Hepatic stellate cell (primary cell): ENCODE measurements at places on chromosomes 5 and 9.

DNA sequence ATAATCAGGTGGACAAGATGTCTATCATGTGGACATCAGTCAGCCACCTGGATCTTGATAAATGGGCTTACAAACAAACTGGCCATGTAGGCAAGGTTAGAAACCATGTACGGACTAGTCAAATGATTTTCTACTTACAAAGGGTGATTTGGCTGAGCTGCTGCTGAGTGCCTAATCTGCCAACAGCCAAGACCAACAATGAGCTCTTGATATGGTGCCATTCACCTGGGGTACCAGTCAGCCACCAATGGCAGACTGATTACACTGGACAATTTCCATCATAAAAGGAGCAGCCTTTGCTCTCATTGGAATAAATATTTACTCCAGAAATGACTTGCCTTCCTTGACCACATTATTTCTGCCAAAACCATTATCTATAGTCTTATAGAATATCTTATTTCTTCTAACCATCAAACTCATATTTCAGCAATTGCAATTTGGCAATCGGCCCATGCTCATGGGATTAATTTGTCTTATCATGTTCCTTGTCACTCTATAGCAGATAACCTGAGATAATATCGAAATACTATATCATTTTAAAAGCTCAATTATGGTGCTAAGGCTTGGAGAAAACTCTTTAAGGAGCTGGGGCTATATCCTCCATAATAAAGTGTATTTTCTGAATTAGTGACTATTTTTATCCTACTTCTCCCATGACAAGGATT is 135.1 kb downstream of the SLC25A46 start:
- DNase-seq = no peak

DNA sequence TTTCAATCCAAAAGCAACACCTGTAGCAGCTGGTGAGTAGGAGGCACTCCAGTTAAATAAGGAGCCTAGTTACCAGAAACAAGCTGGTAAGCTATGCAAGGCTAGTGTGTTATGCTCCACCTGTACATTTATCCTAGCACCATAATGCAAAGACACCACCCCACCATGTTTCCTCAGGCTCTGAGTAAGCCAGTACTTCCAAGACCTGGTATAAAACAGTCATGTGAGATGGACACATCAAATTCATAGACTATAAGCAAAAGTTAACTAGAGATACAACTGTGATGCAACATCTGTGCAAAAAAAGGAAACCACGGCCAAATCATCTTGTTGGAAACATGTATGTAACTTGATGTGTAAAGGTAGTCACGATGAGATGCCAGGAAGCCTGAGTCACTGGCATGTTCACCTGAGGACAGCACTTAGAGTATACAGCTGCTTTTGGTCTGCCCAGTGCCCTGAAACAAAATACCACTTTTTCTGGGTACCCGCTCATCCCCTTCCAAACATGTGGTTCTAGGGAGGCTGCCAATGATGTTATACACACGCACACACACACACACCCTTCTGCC is 66.1 kb downstream of the CDK5RAP2 start:
- DNase-seq = no peak

- no peak for DNase-seq
Observed at GRCh38 chr5:112480501-112480900, 61.4 kb upstream of the EPB41L4A start.

- no peak for DNase-seq
Observed at GRCh38 chr5:68378204-68378820, 162.8 kb downstream of the PIK3R1 start.

DNA sequence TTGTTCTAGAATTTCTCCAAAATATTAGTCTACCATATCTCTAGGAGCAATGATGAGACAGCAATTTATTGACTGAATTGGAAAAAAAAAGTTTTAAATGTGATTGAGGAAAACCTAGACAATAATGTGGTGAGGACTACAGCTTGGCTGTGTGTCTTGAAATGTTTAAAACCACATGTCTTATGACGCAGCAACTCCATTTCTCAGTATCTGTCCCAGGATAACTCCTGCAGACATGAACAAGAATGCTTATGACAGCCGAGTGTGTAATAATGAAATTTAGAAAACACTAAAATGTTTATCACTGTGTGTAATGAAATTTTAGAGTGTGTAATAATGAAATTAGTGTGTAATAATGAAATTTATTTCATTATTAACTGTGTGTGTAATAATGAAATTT is 254.1 kb upstream of the DAPK1 start:
- DNase-seq = no peak

DNA sequence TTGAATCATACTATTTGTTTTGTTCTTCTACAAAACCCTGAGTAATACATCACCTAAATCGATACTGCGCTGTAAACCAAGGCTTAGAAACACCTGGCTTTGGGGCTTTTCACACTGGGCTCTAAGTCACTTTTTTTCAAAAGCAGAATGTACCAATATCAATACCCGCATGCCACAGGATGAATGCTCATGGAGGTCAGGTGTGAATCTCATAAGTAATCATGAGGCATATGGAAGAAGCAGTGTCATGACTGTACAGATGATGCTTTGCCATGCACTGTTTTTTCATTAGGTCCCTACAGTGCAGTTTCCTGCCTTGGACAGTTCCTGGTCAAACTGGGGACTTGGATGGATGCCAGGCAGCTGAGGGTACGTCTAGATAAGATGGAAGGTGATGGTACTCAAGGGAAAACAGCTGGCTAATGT is 49.0 kb upstream of the ATG10 start:
- no peak for DNase-seq

DNA sequence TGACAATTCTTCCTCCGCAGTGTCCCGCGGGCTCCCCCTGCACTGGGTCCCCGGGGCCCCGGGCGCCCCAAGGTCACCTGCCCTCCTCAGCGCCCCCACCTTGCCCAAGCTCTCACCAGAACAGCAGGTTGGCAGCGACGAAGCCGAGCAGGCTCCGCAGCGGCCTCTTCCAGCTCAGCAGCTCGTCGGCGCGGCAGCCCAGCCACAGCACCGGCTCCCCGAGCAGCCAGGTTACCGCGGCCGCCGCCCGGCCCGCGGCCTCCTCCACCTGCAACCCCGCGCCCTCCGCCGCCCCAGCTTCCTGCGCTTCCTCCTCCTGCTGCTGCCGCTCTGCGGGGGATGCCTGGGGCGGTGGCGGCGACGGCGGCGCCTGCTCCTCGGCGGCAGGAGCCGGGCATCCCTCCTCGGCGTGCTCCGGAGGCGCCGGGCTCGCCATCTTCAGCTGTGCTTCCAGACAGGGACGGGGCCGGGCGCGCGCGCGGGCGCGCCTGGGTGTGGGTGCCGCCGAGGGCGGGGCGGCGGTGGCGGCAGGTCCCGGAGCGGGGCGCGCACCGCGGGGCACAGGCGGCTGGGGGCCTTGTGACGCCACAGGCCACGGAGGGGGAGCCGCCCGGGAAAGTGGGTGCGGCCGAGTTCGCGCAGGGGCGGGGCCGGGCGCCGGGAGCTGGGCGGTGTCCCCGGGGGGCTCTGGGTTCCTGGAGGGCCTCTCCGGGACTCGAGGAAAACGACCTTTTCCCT is at the start of gene RETREG1:
Gene RETREG1 (minus strand): TSS at position 462 of the 738 bp plus-strand sequence. CDS start 26 bp downstream, at position 436.
- DNase-seq = peak; percentile 16

DNA sequence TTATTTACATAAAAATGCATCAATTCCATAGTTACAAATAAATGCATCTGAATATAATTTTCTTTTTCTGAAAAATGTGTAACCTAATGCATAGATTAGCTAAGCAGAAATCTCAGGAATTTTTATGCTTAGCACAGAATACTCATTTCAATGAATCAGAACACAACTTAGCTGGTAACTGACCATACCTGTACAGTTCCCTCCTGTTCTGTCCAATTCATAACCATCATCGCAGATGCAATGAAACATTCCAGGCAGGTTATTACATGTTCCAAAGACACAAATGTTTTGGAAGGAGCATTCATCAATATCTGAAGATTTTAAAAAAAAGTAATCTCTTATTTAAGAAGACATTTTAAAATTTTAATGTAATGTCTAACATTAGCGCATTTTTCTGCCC is 219.4 kb downstream of the FBN2 start:
- no peak for DNase-seq

DNA sequence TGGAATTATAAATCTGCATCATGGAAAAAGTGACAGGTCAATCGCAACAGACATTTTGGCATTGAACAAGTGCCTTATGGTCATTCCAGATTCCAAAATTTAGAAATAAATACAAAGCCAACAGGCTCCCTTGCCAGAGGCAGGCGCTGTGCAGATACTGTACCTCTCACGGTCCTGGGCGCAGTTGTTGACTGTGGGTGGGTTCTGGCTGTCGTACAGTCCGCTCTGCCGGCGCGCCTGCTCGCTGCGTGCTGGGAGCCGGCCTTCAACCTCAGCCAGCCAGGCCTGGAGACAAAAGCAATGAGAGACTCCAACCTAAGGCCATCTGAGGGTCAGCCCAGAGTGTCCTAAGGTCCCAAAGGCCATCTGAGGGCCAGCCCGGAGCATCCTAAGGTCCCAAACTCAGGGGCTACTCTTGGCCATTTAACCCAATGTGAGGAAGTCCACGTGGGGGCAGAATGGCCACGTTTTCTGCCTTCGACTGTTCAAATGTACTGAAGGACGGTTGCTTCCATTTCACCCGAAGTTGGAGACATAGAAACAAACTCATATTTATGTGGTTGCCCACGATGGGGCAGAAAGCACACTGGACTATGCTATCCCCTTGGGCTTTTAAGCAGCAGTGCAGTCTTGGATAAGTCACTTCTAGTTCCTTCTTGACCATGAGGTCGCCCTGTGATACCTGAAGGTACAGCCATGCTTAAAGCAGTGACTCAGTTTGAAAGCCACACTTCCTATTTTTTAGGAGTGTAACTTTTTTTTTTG is 65.2 kb downstream of the USP20 start:
- DNase-seq = no peak

DNA sequence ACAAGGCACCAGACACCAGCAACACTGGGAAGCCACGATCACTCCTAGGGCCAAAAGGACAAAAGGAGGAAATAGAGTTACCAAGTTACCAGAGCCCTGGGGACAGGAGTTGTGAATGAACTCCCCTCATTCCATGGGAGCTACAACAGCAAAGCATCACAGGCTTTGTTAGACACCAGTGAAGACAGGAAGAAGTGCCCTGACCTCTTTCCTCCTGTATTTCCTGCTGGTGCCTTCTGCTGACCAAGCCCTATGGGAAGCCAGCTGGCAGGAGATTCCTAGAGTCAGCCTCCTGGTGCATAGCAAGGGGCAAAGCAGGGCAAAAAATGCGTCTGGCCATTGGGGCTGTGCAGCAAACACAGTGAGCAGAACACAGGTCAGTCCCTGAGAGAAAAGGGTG is 374.7 kb downstream of the ZSWIM6 start:
- DNase-seq = no peak

DNA sequence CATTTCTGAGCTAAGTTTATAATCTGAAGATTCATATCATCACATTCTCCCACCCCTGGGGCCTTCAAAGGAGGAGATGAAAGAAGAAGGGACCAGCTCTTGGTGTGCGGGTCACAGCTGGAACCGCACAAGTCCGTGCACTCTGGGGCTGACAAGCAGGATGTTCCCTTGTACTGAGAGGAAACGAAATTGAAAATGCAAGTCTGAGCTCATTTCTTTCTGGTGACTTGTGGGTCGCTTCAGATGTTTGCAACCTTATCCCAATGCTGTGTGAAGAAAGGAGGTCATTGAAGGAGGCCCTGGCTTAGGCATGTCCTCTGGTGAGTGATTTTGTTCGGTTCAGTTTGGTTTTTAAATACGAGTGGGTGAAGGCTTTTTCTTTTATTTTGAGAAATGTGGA is 59.6 kb downstream of the C9orf152 start:
- no peak for DNase-seq

GRCh38 chr5:61256474-61256873 is 75.6 kb upstream of the ZSWIM6 start:
- no peak for DNase-seq

GRCh38 chr9:129496473-129497004 is 124.4 kb downstream of the C9orf50 start:
- peak; percentile 95 for DNase-seq

- DNase-seq = no peak
Observed at GRCh38 chr5:172553903-172554302, 87.2 kb upstream of the NEURL1B start.

- no peak for DNase-seq
Observed at GRCh38 chr5:93611273-93611975, 28.4 kb downstream of the NR2F1 start.

DNA sequence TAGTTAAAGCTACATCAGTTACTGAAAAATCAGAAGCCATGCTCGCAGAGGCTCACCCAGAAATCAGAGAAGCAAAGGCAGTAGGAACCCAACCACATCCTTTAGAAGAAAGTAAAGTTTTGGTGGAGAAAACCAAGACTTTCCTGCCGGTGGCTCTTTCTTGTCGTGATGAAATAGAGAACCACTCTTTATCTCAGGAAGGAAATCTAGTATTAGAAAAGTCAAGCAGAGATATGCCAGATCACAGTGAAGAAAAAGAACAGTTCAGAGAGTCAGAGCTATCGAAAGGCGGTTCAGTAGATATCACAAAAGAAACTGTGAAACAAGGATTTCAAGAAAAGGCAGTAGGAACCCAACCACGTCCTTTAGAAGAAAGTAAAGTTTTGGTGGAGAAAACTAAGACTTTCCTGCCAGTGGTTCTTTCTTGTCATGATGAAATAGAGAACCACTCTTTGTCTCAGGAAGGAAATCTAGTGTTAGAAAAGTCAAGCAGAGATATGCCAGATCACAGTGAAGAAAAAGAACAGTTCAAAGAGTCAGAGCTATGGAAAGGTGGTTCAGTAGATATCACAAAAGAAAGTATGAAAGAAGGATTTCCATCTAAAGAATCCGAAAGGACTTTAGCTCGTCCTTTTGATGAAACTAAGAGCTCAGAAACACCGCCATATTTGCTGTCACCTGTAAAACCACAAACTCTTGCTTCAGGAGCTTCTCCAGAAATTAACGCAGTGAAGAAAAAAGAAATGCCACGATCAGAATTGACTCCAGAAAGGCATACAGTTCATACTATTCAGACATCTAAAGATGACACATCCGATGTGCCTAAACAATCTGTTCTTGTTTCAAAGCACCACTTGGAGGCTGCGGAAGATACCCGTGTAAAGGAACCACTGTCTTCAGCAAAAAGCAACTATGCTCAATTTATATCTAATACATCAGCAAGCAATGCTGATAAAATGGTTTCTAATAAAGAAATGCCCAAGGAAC is 47.2 kb downstream of the CMYA5 start:
- DNase-seq = no peak

GRCh38 chr9:129702589-129703520 is 37.4 kb downstream of the PRRX2 start:
- DNase-seq = peak; percentile 94

- DNase-seq = no peak
Observed at GRCh38 chr9:136827794-136828473, 14.3 kb upstream of the AJM1 start.

GRCh38 chr9:110555551-110556331 is 23.8 kb downstream of the SVEP1 start:
- peak; percentile 54 for DNase-seq

- DNase-seq = no peak
Observed at GRCh38 chr9:115373710-115374045, 255.7 kb upstream of the TNC start.

- no peak for DNase-seq
Observed at GRCh38 chr9:128109050-128109709, 18.3 kb downstream of the PTGES2 start.

DNA sequence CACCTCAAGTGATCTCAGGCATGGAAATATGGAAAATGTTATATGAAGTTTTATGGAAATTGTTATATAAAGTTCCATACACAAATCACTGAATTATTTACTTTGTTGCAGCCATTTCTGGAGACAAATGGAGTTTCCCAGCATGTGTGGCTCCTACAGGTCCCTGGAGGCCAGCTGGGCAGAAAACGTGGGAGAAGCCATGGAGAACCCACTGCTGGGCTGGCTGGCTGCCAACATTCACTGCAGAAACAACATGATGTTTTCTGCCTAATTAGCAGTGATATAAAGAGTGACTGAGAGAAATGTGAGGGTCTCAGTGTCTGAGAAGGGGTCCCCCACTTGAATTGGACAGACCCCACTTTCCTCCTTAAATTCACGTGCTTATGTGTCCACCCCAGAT is 208.8 kb upstream of the IRX2 start:
- no peak for DNase-seq
